Epithelial cell of umbilical artery (primary cell): ENCODE measurements at places on chromosomes 1 and 21. TPM values are rescaled to one million over a fixed set of nuclear protein-coding genes. Genes with fewer than 3 reads are reported as not detected.

The MCOLN3 gene
- total RNA-seq: not detected in 2 replicates

The ADAR gene
- total RNA-seq: 55.9 and 118 TPM in 2 replicates

The NBPF1 gene
- total RNA-seq: 14.0 and 33.0 TPM in 2 replicates

The CFAP107 gene
- total RNA-seq: not detected in 2 replicates

The SPRR2F gene
- total RNA-seq: not detected in 2 replicates

The SETD4 gene
- 18.5 and 21.7 TPM in 2 replicates for total RNA-seq

The RNF207 gene
- total RNA-seq: 5.2 and 9.4 TPM in 2 replicates

The S100A12 gene
- not detected in 2 replicates for total RNA-seq

The SLC30A10 gene
- not detected in 2 replicates for total RNA-seq
